ENCODE measurements at places on chromosomes 1 and 21.
A peak's percentile ranks its signal among the peaks of the same experiment; 100 is the strongest.

- DNase-seq, result peak; percentile 61
Measured at GRCh38 chr1:216457356-216457755, 34.1 kb upstream of the USH2A start.

DNA sequence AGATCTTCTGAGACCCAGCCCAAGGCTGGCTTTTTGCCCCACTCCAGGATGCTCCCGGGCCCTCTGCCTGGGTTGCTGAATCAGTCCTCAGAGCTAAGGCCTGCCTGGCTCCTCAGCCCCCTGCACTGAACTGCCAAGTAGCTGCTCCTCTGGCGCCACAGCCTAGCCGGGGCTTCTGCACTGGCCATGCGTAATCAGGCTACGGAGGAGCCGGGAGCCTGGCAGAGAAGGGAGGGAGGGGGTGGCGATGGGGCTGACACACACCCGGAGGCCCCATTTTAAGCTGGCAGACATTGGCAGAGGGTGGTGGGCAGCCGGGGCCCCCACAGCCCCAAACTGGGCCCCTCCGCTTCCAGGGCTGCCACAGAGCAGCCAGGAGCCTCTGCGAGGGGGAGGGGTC, 38.7 kb downstream of the ALPL start:
- no peak for DNase-seq

GRCh38 chr1:85133565-85134159, 67.2 kb downstream of the SYDE2 start:
- DNase-seq, result no peak

DNA sequence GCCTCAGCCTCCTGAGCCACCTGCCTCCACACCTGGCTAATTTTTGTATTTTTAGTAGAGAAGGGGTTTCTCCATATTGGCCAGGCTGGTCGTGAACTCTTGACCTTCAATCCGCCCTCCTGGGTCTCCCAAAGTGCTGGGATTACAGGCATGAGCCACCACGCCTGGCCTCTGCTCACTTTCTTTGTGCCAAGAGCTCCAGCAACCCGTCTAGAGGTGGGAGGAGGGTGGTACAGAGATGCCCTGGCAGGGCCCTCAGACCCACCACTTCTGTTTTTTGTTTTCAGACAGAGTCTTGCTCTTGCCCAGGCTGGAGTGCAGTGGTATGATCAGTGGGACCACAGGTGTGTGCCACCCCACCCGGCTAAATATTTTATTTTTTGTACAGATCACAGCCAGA, 6.9 kb upstream of the SYNC start:
- no peak for DNase-seq

GRCh38 chr1:38138498-38139233, 92.1 kb upstream of the POU3F1 start:
- DNase-seq, result peak; percentile 99

DNA sequence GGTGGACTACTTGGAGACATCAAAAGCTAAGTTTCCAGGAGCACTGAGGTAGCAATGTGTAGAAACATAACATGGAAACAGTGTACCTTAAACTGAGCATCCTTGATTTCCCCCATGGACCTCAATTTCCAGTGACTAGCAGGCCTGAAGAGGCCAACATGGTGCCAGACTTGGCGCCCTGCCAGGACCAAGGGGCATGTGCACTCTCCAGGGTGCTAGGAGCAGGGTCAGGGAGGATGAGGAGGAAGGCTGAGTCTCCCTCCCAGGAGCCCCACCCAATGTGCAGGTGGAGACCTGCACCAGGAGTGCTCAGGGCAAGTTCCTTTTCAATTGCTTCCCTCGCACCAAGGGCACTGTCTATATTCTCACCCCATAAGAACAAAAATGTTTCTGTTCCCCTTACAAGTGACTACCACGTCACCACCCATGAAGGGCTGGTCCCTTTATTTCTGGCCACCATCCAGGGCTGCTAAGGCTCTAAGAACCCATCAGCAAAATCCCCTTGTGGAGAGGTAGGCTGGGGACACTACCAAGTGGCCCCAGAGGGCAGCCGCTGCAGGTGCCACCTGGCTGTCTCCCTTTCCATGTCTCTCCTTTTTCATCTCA, 39.2 kb downstream of the MX1 start:
- no peak for DNase-seq

GRCh38 chr1:167924102-167924501, 10.2 kb upstream of the ADCY10 start:
- DNase-seq, result no peak

DNA sequence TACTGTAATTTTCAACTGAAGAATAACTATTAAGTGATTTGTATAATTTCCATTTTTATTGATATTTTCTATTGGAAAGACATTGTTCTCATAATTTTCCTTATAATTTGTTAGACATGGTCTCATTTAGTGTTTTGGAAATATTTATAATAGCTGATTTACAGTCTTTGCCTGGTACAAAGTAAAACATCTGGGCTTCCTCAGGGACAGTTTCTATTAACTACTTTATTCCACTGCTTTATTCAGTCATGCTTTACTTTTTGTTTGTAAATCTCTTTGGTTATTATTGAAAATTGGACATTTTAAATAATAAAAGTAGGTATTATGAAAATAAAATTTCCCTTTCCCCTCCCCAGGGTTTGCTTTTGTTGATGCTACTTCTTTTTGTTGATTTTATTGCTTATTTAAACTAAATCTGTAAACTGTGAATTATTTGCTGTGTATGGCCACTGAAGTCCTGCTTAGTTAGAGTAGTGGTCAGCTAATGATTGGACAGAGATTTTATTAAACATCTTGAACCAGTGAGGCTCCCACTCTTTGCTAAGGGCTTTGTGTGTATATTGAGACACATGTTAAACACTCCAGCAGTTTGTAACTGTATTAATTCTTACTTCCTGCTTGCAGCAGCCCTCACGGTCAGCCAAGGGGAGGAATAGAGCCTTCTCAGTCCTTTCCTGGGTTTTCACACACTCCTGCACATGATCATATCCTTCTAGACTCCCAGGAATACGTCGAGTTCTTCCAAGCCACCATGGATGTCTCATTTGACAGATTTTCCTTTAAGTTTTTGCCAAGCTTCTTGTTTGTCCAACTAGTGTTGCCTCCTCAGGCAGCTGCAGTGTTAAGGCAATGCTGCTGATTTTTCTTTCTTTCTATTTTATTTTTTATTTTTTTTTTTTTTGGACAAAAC, 994.6 kb upstream of the PRMT6 start:
- no peak for DNase-seq

DNA sequence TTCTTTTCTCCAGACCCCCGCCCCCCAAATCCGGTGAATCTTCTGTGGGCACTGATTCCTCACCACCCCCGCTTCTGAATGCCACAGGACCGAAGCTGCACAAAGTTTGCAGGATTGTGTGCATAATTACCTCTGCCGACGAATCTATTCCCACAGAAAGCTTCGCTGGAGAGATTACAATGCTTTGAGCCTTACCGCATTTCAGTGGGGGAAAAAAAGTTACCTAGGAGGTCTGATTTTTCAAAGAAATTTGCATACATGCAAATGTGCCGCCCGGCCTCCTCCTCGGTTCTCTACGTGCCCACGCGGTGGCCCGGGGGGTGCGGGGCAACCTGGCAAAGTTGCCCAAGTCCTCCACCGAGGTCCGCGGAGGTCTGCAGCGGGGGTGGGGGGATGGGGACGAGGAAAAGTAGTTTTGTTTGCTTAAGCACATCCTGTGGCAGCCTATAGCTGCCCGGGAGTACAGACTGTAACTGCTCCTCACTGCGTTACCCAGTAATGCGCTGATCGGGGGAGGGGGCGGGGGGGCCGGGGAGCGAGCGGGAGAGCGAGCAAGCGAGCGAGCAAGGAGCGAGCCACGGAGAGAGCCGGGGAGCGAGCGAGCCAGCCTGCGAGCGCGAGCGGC, 563 bp upstream of the NFIA start:
- peak; percentile 59 for DNase-seq

DNA sequence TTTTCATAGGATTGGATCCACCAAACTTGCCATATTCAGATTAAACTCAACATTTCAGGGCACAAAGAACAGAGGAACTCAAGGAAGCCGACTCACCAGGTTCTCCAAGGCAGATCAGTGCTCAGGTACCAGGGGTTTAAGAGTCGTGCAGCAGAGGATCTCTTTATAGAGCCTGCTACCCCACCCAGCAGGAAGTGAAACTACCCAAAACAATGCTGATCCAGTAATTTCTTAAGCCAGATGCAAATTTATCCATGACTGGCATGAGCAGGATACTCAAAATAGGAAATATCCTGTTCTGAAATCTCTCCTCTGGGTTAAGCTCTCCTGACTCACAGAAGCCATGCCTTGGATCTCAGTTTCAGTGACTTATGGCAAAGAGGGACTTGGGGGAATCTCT, at the start of gene SPRR2A:
Gene SPRR2A, minus strand, starts transcription at position 138 of the 400 bp plus-strand sequence. CDS start 777 bp downstream, outside the sequence.
- no peak for DNase-seq

DNA sequence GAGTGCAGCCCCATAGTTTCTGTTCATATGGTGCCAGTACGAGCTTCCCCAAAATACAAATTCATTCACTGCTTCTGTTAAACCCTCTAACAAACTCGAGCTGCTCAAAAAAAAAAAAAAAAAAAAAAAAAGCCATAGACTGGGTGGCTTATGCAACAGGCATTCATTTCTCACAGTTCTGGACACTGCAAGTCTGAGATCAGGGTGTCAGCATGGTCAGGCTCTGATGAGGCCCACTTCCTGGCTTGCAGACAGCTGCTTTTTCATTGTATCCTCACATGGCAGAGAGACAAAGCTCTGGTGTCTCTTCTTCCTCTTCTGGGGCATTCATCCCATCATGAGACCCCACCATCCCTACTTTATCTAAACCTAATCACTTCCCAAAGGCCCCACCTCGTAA, 121.6 kb downstream of the PTBP2 start:
- DNase-seq, result no peak

- DNase-seq, result peak; percentile 90
Measured at GRCh38 chr1:21244154-21244553, 46.1 kb downstream of the ECE1 start.

- DNase-seq, result no peak
Measured at GRCh38 chr1:147246910-147247655, 4.6 kb downstream of the CHD1L start.

GRCh38 chr1:166083887-166084286, 82.9 kb downstream of the FAM78B start:
- DNase-seq, result no peak

DNA sequence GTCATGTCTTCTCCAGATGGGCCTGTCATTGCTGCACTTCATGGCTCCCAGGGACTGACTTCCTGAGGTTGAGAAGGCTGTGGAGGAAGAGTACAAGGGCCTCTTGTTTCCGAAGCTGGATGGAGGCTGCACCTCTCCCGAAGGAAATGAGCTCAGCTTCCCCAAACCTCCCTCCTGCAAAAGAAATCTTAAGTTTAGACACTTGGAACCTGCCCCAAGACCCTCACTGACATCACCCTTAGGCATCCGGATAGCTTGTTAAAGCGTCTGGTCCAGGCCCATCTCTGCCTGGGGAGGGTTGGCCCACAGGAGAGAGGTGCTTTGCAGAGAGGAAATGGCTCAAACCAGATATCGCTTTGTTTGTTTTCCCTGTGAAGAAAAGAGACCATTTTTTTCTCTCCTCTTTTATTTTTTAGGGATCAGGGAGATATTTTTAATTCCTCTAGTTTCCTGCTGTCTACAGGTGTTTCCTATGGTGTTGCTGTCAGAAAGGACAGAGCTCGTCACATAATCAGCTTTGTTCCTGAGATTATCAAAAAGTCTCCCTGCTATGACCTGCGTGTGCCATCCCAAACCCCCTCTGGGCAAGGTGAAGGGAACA, 25.0 kb downstream of the RCSD1 start:
- no peak for DNase-seq

DNA sequence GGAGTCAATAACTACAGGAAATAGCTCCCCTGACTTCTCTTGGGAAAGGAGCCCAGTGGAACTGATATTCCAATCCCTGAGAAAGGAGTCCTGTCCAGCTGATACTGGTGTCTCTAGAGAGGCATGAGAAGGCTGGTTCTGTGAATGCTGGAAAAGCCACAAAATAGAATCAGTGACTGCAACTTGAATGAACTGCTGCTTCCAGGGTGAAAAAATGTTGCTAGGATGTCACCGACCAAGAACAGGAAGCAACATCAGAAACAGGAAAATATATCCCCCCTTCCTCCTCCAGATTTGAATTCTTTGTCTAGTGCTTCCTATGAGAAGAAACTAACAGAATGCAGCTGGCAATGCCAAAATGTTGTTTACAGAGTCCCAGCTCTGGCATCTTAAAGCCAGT, 269.3 kb upstream of the LYPLAL1 start:
- no peak for DNase-seq

- DNase-seq, result peak; percentile 88
Measured at GRCh38 chr1:151513626-151514121, 2.5 kb downstream of the CGN start.

GRCh38 chr1:109197158-109198042, 16.3 kb upstream of the SARS1 start:
- peak; percentile 98 for DNase-seq

- no peak for DNase-seq
Measured at GRCh38 chr1:158098256-158098655, 82.4 kb upstream of the CD1D start.

GRCh38 chr1:81834921-81835698, 34.4 kb downstream of the ADGRL2 start:
- no peak for DNase-seq

DNA sequence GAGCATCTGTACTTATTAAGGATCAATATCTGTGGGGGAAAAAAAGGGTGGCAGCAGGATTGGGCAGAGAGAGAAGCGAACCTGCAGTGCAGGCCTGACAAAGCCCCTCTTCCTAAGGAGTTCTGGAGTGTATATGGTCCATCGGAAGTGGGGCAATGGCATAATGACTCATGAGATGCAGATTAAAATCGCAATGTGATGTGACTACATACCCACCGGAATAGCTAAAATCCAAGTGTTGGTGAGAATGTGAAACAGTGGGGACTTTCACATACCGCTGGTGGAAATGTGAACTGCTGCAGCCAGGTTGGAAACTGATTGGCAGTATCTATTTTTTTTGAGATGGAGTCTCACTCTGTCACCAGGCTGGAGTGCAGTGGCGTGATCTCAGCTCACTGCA, 8.2 kb upstream of the CREG1 start:
- DNase-seq, result no peak

- no peak for DNase-seq
Measured at GRCh38 chr1:156464335-156464734, 36.2 kb downstream of the MEF2D start.

- DNase-seq, result peak; percentile 25
Measured at GRCh38 chr1:91075233-91076135, 53.6 kb upstream of the ZNF644 start.

DNA sequence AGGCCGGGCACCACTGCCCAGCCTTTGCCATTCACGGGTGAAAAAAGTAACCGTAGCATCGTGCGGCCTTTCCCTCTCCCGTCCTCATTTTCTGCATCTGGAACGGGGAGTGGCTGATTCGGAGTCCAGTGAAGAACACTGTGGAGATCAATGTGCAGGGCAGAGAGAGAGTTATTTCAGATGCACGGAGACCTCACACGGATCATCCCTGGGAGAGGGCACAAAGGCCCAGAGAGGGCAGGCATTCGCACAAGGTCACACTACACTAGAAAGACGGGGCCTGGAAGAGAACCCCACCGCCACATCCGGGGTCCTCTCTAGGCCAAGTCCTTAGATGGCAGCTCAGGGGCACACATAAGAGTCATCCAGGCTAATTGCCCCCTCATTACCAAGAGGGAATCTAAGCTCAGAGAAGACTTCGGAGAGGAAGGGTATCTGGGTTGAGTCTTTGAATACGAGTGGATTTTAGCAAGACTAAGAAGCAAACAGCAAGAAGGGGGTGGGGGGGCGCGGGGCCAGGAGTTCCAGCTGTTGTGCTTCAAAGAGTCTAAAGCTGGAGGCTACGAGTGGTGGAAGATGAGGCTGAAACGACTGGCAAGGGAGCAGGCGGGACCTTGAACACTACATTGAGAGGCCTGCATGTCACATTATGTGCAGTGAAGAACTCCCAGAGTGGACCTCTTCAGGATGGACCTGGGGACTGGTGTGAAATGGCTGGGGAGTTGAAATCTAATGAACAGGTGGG, 857 bp downstream of the GPX7 start:
- no peak for DNase-seq
